ENCODE measurements at places on chromosomes 7 and 10.

GRCh38 chr10:132022241-132022640 lies 40.5 kb upstream of the BNIP3 start:
- no peak for DNase-seq

DNA sequence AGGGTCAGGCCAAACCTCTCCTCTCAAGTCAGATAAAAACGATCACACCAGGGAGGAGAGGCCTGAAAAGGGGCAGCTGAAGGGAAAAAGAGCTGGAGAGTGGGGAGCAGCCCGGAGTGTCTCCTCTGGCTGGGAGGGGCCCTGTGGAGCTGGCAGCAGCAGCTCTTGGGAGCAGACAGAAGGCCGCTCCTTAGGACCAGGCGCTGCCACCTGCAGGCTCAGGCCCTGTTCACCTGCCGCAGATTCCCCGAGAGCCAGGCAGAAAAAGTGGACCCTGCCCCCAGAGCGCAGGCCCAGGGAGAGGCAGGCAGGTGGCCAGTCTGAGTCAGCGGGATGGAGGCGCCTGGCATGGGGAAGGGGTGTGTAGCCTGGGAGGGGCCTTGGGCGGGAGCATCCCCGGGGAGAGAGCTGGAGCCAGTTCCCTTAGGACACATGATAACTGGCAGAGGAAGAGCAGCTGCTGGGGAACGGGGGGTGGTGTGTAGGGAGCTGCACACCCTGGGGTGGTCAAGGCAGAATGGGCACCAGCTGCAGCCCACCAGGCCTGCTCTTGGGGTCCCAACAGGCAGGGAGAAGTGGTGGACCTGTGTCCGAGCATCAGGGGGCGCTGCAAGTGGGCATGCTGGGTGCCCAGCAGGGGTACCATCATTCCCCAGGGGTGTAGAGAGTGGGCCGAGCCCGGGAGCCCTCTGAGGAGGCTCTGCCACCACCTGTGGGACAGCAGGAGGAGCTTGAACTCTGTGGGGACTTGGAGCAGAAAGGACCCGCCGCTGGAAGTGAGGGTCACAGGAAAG lies 177.2 kb upstream of the RHEB start:
- no peak for DNase-seq

GRCh38 chr7:82032901-82033300 lies 263.1 kb upstream of the HGF start:
- no peak for DNase-seq

DNA sequence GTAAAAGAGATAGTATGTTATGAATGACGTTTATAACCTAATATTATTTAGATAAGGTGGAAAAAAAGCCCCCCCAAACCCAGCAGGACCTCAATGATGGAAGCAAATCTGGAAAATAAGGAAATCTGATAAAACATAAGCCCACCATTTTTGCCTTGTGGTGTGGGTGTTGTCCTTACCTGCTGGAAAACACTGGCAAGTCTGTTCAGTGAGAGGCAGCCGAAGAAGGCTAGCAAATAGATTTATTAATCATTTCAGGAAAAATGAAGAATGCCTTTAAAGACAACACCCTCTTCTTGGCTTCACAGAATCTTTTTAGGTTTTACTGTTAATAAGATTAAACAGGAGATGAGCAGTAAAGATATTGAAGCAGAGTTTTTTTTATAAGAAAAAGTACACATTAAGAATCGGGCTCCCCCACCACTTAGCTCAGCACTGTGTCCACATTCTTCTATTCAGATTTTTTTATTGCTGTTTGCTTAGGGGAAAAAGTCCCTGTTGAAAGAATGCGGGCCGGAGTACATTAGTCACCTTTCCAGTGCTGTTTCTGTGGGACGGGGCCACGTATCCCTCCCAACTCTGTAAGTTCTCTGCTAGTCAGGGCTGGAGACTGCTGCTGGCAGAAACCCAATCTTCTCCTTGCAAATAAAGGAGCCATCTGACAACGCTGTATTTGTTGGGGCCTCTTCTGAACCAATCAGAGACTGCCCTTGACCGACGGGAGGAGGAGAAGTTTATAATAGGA lies 104.1 kb downstream of the EVX1 start:
- DNase-seq: no peak

DNA sequence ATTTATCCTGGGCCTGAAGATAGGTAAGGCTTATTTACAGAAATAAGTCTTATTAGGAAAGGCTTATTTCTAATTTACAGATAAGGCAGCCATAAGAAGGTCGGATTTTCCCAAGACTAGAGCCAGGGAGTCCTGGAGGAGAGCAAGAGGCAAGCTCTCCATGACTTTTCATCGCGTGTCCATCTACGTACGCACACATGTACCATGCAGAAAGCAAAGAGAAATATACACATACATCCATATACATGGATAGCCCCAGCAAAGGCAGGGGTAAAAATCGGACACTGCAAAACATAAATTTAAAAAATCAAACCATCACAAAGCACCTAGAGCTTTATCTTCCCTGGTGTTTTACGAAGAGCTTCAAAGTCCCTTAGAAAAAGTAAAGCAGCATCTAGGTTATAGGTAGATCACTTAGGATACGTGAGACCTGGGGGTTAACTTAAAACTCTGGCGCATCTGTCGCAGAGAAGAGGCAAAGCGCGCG lies 25.8 kb upstream of the ZRANB1 start:
- DNase-seq: no peak

GRCh38 chr7:92631067-92631849 lies 41.1 kb upstream of the FAM133B start:
- DNase-seq: peak; percentile 62

- DNase-seq: no peak
Measured at GRCh38 chr7:129698516-129699418, 87.2 kb downstream of the NRF1 start.

- DNase-seq: no peak
Measured at GRCh38 chr7:159013825-159014289, 130.8 kb downstream of the VIPR2 start.

- no peak for DNase-seq
Measured at GRCh38 chr10:60760711-60761210, 17.5 kb upstream of the CDK1 start.

- DNase-seq: no peak
Measured at GRCh38 chr10:97023401-97024167, 162.2 kb downstream of the SLIT1 start.

GRCh38 chr7:83204715-83205114 lies 42.0 kb upstream of the PCLO start:
- no peak for DNase-seq

GRCh38 chr10:91487911-91488582 lies 77.9 kb downstream of the HECTD2 start:
- DNase-seq: no peak

DNA sequence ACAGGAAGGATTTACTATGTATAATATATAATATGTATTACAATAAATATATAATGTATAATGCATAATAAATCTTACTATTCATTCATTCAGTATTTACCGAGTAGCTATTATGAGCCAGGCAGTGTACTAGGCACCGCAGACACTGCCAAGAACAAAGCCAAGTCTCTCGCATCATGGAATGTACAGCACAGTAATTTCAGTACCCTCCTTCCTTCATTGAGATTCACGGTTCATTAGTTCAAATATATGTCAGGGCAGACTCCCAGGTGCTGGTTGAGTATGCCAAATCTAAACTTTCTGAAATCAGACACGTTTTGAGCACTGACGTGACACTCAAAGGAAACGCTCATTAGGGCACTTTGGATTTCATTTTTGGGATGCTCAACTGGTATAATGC lies 9.1 kb downstream of the USP6NL start:
- DNase-seq: no peak

- DNase-seq: peak; percentile 25
Measured at GRCh38 chr10:97067716-97068391, 117.9 kb downstream of the SLIT1 start.

GRCh38 chr7:93327006-93327633 lies 95.0 kb downstream of the VPS50 start:
- no peak for DNase-seq

DNA sequence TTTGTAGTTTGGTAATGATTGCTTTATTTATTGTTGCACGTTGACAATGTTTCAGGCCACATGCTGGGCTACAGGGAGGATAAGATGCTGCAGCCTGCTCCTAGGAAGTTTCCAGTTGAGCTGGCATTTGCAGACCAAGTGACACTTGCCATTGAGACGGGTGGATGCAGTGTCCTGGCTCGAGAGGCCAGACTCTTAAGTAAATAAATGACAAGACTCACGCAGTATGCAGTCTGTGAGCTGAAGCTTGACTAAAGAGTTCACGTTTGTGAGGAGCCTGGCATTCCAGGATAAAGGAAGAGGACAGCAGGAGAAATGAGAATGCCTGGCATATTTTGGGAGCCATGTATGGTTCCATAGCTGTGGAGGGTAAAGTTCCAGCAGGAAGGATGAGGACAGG lies 105.8 kb downstream of the BAMBI start:
- no peak for DNase-seq

- DNase-seq: peak; percentile 43
Measured at GRCh38 chr7:23443974-23444373, 26.3 kb downstream of the IGF2BP3 start.

GRCh38 chr7:8259586-8260222 lies 2.3 kb downstream of the ICA1 start:
- peak; percentile 10 for DNase-seq

- DNase-seq: peak; percentile 80
Measured at GRCh38 chr10:69449841-69450240, 1.4 kb upstream of the TSPAN15 start.

DNA sequence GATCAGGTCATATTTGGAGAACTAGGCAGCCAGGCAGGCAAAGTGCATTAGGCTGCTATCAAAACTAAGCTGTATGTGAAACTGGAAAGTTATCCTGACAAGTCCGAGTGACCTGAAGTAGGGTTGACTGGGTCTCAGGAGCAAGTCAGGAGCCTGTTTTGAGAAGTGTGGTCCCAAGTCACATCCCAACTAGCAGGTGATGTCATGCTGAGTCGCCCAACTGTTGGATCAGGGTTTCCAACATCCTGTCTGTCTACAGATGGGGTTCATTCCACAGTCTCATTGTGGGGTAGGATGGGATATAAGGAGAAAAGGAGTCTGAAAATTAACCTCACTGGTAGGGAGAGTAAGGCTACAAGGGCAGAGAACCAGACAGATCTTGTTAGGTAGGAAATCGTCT lies 27.0 kb downstream of the SLC26A4 start:
- DNase-seq: no peak

DNA sequence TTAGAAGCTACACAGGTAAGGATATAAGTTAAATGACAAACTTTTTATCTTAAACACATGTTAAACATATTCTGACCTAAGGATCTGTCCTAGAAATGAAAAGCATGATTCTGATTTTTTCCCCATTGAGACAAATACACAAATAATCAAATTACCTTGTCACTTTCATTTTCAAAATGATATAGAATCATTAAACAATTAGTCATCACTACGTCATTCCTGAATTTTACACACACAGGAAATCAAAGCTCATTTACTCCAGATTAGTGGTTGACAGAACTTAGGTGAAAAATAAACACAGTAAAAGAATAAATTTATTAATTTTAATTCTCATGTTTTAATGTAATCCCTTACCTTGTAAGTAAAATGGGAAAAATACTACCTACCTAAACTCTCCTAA lies 89.0 kb downstream of the AASS start:
- DNase-seq: no peak

DNA sequence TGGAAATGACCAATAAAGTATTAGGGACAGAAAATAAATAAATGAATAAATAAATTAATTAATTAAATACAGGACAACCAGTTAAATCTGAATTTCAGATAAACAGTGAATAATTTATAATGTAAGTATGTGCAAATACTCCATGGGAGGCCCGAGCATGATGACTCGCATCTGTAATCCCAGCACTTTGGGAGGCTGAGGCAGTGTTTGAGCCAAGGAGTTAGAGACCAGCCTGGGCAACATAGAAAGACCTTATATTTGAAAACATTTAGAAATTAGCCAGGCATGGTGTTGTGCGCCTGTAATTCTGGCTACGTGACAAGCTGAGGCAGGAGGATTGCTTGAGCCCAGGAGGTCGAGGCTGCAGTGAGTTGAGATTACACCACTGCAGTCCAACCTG lies 123.7 kb downstream of the CUL2 start:
- no peak for DNase-seq

DNA sequence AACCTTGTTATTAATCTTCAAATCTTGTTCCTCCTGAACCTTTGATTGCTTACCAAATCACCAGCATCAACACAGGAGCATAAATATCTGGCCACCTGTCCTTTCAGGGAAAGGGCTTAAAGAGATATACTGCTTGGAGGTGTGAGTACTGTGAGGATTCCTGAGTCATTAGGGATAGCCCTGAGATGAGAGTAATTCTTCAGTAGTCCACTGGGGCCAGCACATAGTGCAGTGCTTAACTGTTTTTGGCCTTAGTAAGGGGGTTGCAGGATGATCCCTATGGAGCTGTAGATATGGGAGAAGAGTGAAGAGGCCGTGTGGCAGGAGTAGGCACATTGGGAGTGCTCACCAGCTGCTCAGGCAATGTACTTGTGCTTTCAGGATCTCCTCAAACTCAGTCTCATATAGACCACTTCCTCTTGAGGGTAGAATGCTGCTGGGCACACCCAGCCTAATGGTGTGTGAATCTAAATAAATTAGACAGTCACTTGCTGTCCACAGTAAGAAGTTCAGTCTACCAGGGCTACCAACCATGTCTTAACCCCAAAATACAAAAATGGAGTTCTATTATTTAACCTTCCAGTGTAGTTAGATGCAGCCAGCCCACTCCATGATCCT lies 26.5 kb upstream of the GPR141 start:
- DNase-seq: peak; percentile 58

DNA sequence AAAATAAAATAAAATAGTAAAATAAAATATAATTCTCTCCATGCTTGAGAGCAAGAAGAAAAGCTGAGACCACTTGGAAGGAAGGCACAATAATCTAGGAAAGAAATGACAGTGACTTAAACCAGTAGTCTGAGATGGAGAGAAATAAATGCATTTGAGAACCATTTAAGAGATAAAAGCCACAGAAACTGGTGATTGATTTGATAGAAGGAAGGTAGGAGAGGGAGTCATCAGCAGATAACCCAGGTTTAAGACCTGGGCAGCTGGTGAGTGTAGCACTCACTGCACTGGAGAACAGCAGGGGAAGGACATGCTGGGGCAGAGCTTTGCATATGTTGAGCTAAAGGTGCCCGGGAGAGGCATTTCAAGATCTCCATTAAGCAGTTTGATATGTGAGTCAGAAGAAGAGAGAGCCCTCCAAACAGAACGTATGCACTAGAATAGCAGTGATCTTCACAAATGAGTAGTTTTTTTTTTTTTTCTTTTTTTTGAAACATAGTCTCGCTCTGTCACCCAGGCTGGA lies 268.0 kb downstream of the DYNC1I1 start:
- DNase-seq: no peak
